SHP77 treated with DMSO at 0.1 percent for 48 hours (cell line): ENCODE measurements at places on chromosomes 3 and 15.

DNA sequence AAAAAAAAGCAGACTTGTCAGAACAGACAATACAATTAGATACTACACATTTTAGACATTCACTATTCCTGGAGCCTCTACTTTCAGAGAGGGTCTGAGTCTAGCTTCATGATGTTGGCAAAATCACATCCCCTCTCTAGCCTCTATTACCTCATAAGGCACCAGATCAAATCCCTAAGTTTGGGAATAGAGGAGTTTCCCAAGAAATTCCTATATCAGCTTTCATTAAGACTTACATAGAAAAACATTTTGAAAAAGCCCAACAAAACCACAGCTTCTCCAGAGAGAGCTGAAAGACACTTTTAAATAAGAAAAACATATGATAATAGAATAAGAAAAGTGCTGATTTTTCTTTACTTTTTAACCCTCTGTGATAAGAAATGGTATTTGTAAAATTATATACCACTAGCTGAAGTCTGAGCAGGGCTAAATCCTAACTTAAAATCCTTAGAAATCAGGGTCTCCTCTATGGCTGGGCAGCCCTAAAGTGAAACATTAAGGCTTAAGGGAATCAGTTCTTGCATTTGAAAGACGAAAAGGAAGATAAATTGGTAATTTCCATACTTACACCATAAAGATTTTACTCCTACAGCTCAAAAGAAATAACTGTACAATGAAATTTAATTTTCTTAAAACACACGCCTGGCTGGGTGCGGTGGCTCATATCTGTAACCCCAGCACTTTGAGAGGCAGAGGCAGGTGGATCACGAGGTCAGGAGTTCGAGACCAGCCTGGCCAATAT lies 4.3 kb downstream of the TBC1D2B start:
- no peak for DNase-seq

- DNase-seq = no peak
These were observed 6.7 kb upstream of the ACSBG1 start for GRCh38 chr15:78241017-78241416.

- no peak for DNase-seq
These were observed 199.7 kb downstream of the UACA start for GRCh38 chr15:70563561-70564095.

- no peak for DNase-seq
These were observed 206.4 kb upstream of the P2RY1 start for GRCh38 chr3:152628496-152628895.

- DNase-seq = no peak
These were observed 63.1 kb downstream of the ARNT2 start for GRCh38 chr15:80467311-80467714.

GRCh38 chr3:12446298-12446697 lies 38.0 kb upstream of the TSEN2 start:
- DNase-seq = no peak

- no peak for DNase-seq
These were observed 1.9 kb downstream of the FGF7 start for GRCh38 chr15:49424954-49425353.

- DNase-seq = no peak
These were observed 279.8 kb downstream of the VPS13C start for GRCh38 chr15:61780278-61780980.

DNA sequence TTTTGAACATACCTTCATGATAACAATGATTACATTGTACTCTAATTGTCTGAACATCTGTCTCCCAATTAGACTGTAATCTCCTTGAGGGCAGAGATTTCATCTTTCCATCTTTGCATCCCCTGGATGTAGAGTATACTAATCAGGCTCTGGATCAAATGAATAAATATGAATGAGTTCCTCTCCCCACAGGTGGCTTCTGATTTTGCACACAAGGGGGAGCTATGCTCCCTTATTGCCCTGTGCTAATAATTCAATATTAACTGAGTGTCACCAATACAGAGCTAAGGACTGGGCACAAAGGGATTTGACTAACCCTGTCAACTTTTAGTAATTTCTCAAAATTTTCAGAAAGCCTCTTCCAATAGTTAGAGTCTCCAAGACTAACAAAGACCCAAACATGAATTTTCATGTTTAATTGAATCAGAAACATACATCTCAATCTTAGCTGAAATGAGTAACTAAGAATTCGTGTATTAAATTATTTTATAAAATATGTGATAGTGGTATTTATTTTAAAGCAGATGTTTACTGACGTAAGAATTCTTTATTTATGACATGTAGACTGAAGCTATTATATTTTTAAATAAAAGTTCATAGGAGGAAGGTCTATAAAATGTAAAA lies 3.0 kb downstream of the DUOXA1 start:
- DNase-seq = no peak

- no peak for DNase-seq
These were observed 105.7 kb downstream of the LRRK1 start for GRCh38 chr15:101024706-101025500.
